ENCODE measurements at places on chromosomes 7 and 10. TPM values are rescaled to one million over a fixed set of nuclear protein-coding genes. Genes with fewer than 3 reads are reported as not detected.

TSPAN15 gene
- total RNA-seq: 52.4 TPM

GRCh38 chr7:5564894-5565293 is 141.3 kb upstream of the TNRC18 start:
- no peak for DNase-seq
- H3K4me1 ChIP-seq: peaks cover 22% of the 10 kb centered on the region
- no peak overlapping the region for H3K4me3 ChIP-seq
- H3K27ac ChIP-seq: no peak overlapping the region
- peaks cover 14% of the 10 kb centered on the region for H3K27me3 ChIP-seq

DNA sequence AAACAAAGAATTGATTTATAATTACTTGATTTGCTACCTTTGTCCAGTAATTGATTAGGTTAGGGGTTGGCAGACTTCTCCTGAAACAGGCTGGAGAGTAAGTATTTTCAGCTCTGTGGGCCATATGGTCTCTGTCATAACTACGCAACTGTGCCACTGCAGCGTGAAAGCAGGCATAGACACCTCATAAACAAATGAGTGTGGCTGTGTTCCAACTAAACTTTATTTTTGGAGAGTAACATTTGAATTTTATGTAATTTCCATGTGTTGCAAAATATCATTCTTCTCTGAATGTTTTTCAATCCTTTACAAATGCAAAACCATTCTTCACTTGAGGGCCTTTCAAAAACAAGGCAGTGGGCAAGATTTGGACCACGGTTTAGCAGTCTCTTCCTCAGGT is 76.9 kb downstream of the GALNT17 start:
- no peak for DNase-seq
- no peaks in the 10 kb centered on the region for H3K27me3 ChIP-seq
- H3K36me3 ChIP-seq: no peaks in the 10 kb centered on the region
- H3K4me3 ChIP-seq: no peak overlapping the region
- H3K4me1 ChIP-seq: no peaks in the 10 kb centered on the region

- no peaks in the 10 kb centered on the region for H3K36me3 ChIP-seq
- no peaks in the 10 kb centered on the region for H3K4me1 ChIP-seq
- peak overlapping the region; percentile 3 for H3K27ac ChIP-seq
- H3K27me3 ChIP-seq: no peaks in the 10 kb centered on the region
- no peak overlapping the region for H3K4me3 ChIP-seq
These were observed 48.3 kb downstream of the ANKIB1 start for GRCh38 chr7:92293896-92294590.

DNA sequence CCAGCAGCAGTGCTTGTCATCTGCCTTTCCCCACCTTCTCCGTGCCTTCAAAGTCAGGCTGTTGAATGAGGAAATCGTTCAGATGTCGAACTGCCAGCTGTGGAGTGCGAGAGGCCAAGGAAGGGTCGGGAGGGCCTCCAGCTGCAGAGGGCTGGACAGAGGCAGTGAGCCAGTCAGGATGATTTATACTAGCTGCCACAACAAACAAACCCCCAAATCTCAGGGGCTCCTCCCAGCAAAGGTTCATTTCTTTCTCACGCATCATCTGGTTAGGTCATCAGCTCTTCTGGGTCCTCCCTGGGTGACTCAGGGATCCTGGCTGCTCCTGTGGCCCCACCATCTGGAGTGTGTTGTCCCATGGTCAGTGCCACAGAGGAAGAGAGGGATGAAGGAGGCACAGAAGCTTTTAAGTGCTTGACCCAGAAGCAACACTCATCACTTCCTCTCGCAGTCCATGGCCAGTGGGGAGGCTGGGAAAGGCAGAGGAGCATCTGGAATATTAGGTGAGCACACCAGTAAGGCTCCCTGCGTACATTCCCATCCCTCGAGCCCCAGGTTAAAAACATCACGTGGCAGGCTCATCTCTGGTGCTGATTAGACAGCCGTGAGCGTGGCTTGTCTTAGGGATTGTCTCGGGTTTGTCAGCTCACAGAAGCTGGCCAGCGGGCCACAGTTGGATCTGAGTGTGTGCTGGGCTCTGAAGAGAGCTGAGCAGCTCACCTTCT is 140.7 kb downstream of the RGS10 start:
- H3K4me1 ChIP-seq: peaks cover 38% of the 10 kb centered on the region
- no peaks in the 10 kb centered on the region for H3K27me3 ChIP-seq
- DNase-seq: peak; percentile 47
- peaks cover 12% of the 10 kb centered on the region for H3K36me3 ChIP-seq

DNA sequence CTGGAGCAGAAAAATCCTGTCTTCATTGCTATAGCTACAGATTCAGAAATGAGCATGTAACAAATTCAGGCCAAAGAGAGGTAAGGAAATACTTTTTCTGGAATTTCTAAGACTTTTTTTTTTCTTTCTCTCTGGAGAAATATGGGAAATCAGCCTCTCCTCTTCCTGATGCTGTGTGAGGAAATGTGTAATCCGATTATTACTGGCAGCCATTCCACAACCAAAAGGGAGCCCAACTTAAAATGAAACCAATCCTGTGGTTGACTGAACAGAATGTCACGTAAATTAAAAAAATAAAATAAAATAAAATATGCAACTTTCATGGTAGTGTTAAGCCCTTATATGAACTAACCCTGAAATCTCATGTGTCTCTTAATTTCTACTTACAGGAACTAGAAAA is 10.7 kb upstream of the POT1 start:
- DNase-seq: no peak
- no peaks in the 10 kb centered on the region for H3K36me3 ChIP-seq
- H3K27ac ChIP-seq: no peak overlapping the region
- no peaks in the 10 kb centered on the region for H3K27me3 ChIP-seq

GRCh38 chr10:97046456-97047082 is 139.2 kb downstream of the SLIT1 start:
- peak; percentile 12 for DNase-seq
- no peaks in the 10 kb centered on the region for H3K36me3 ChIP-seq
- no peak overlapping the region for H3K27ac ChIP-seq
- no peak overlapping the region for H3K4me3 ChIP-seq
- no peaks in the 10 kb centered on the region for H3K4me1 ChIP-seq

GRCh38 chr10:90126256-90126595 is 424.8 kb downstream of the KIF20B start:
- no peaks in the 10 kb centered on the region for H3K27me3 ChIP-seq
- no peak for DNase-seq
- H3K36me3 ChIP-seq: no peaks in the 10 kb centered on the region
- H3K27ac ChIP-seq: no peak overlapping the region
- no peak overlapping the region for H3K4me3 ChIP-seq
- no peaks in the 10 kb centered on the region for H3K4me1 ChIP-seq

CYP3A4 gene
- not detected for total RNA-seq

FERD3L gene
- not detected for total RNA-seq

RAMP3 gene
- total RNA-seq: 78.0 TPM

- peaks cover 7% of the 10 kb centered on the region for H3K4me1 ChIP-seq
- no peak for DNase-seq
- H3K27me3 ChIP-seq: no peaks in the 10 kb centered on the region
- H3K4me3 ChIP-seq: no peak overlapping the region
- peak overlapping the region; percentile 55 for H3K27ac ChIP-seq
These were observed 9.1 kb upstream of the PROSER2 start for GRCh38 chr10:11813855-11814567.

DNA sequence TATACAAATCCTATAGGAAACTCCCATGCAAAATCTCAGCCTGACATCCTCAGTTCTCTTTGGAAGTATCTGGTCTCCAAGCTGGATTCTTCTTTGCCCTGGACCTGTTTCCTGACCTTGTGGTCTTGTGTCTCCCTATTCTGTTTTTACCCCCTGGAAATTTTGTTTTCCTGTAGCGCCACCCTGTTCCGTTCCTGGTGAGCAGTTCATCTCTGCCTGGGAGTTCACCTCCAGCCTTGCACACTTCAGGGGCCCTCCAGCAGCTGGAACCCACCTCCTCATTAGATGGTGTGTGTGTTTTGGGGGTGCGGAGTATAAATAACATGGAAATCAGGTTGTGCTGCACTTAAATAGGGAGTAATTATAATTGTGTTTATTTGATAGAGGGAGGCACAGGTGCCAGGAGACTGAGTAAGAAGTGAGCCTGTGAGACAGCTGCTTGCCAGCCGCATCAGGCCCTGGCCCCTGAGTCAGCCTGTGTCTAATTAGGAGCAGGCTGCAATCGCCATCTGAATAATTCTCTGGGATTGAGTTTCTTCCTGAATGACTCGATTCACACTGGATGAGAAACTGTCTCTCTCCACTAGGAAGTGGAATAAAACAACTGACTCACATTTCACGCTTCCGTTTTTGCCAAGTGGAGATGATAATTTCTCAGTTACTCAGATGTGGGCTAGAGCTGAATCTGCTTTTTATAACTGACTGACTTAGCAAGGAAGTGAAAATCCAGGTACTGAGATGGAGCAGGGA is 69.4 kb upstream of the HECTD2 start:
- H3K4me3 ChIP-seq: no peak overlapping the region
- no peaks in the 10 kb centered on the region for H3K36me3 ChIP-seq
- peak overlapping the region; percentile 42 for H3K27ac ChIP-seq
- DNase-seq: no peak
- H3K4me1 ChIP-seq: no peaks in the 10 kb centered on the region

TMEM229A gene
- 0.17 TPM for total RNA-seq

DNA sequence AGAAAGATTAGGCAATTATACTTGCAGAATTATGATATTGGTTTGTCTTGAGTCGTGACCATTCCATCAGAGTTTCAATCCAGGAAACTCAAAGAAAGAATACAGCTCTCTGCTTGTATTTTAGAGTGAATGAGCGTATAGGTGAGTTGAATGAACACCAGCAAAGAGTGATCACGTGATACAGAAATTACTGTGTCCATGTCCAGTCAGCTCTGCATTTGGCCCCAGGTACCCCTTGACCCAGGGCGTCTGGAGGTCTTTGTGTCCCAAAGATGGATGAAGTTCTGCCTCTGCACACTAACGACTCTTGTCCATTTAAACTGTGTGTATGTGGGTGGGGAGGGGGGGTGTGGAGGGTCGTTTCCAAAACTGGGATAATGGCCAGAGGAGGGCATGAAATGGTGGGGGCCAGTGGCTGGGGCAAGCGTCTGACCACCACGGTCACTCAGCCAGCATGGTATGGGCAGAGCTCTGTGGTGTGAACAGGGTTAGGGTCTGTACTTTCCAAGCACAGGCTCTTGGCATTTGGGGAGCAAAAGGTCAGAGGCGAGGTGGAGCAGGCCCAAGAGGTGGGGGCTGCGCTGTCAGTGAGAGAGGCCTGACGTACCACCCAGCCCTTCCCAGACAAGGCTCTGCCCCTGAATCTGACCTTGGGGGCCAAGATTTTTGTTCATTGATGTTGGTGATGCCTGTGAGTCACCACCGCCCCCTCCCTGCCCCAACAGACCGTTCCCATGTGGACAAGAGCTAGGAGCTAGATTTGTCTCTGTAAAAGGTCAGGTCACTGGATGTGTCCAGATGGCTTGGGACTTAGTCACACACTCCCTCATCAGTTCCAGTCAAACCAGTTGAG is 1.4 kb downstream of the PTPRE start:
- peak overlapping the region; percentile 64 for H3K4me3 ChIP-seq
- DNase-seq: no peak
- H3K36me3 ChIP-seq: no peaks in the 10 kb centered on the region
- H3K27ac ChIP-seq: peak overlapping the region; percentile 89

- no peak overlapping the region for H3K27ac ChIP-seq
- H3K4me1 ChIP-seq: peaks cover 12% of the 10 kb centered on the region
- DNase-seq: no peak
- H3K36me3 ChIP-seq: no peaks in the 10 kb centered on the region
- no peak overlapping the region for H3K4me3 ChIP-seq
- H3K27me3 ChIP-seq: peaks cover 59% of the 10 kb centered on the region
These were observed 2.9 kb upstream of the CFAP46 start for GRCh38 chr10:132945125-132945893.

GRCh38 chr10:3871424-3871996 is 86.5 kb upstream of the KLF6 start:
- H3K27me3 ChIP-seq: no peaks in the 10 kb centered on the region
- DNase-seq: no peak
- no peak overlapping the region for H3K4me3 ChIP-seq

GRCh38 chr10:94623572-94623971 is 60.0 kb upstream of the CYP2C18 start:
- H3K4me1 ChIP-seq: no peaks in the 10 kb centered on the region
- no peak for DNase-seq
- H3K36me3 ChIP-seq: no peaks in the 10 kb centered on the region

RBM20 gene
- 0.55 TPM for total RNA-seq

EVX1 gene
- total RNA-seq: not detected

Measured in left lung (tissue), 14 donors.